ENCODE measurements at places on chromosomes 6 and 20. TPM values are rescaled to one million over a fixed set of nuclear protein-coding genes. Genes with fewer than 3 reads are reported as not detected.

RAMACL gene
- 1.9 TPM for total RNA-seq

DNA sequence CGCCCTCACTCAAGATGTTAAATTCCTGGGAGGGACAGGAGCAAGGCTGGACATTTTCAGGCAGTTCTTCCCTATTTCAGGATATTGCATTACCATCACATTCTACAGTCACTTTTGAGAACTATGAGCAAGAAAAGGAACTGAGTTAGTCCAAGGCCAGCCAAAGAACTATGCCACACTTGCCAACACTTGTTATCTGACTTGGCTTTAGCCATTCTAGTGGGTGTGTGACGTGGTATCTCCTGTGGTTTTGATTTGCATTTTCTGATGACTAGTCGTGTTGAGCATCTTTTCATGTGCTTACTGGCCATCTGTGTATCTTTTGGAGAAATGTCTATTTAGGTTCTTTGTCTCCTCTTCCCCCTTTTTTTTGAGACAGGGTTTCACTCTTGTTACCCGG is 12.0 kb downstream of the XRN2 start:
- DNase-seq = no peak

- no peak for DNase-seq
These were observed 193.5 kb upstream of the CNR1 start for GRCh38 chr6:88359530-88360202.

- no peak for DNase-seq
These were observed 6.0 kb downstream of the CST7 start for GRCh38 chr20:24955045-24955444.

GRCh38 chr6:4039348-4039747 is 39.6 kb downstream of the FAM217A start:
- no peak for DNase-seq

DNA sequence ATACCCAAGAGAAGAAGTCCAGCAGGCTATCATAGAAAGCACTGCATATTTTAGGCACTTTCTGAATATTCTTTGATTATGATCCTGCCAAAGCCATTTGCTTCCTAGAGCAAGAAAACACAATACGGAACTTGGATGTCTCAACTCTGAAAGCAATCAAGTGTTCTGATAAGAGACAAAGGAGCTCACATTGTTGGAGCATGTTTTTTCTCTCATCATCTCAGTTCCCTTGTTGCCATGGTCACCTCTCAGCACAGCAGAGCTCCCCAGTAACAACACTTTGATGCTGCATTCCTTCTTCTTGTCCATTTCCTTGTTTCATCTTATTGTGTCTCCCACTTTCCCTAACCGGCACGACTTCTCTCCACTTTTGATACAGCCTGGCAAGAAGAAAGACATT is 168.7 kb upstream of the FUT9 start:
- DNase-seq = no peak

DNA sequence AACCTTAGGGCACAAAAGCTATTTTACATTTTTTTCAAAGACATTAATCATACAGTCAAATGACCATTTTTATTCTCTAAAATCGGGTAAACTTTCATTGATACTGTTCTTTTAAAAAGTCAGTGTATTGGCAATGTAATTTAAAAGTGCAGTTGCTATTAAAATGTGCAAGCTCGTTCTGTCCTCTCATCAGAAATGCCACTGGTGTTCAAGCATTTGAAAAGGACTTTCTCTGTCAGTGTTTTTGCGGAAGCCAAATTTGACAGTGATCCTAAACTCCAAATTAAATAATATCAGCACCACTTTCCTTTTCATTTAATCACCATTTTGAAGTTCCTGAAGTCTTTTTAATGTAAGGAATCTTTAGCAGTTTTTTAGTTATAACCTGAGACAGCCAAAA is 69.6 kb downstream of the AFG1L start:
- no peak for DNase-seq

UNC5CL gene
- total RNA-seq = 53.7 TPM

PGBD1 gene
- total RNA-seq = 3.0 TPM

GRCh38 chr6:18488004-18488403 is 100.9 kb downstream of the RNF144B start:
- DNase-seq = no peak

SYNE1 gene
- total RNA-seq = 216 TPM

ULBP1 gene
- 0.72 TPM for total RNA-seq

CCM2L gene
- 13.8 TPM for total RNA-seq

KIF6 gene
- 2.9 TPM for total RNA-seq

DNA sequence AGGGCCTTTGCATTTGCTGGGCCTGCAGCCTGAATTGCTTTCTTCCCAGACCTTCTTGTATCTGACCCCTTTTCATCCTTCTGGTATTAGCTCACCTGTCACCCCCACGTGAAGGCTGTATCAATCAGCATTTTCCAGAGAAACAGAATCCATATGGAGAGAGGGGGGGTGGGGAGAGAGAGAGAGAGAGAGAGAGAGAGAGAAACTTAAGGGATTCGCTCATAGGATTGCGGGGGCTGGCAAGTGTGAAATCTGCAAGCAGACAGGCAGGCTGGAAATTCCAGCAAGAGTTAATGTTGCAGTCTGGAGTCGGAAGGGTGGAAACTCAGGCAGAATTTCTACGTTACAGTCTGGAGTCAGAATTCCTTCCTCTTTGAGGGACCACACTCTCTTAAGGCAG is 410.7 kb upstream of the SULF2 start:
- no peak for DNase-seq

SNTA1 gene
- 12.2 TPM for total RNA-seq

ZSCAN23 gene
- 5.5 TPM for total RNA-seq

DNA sequence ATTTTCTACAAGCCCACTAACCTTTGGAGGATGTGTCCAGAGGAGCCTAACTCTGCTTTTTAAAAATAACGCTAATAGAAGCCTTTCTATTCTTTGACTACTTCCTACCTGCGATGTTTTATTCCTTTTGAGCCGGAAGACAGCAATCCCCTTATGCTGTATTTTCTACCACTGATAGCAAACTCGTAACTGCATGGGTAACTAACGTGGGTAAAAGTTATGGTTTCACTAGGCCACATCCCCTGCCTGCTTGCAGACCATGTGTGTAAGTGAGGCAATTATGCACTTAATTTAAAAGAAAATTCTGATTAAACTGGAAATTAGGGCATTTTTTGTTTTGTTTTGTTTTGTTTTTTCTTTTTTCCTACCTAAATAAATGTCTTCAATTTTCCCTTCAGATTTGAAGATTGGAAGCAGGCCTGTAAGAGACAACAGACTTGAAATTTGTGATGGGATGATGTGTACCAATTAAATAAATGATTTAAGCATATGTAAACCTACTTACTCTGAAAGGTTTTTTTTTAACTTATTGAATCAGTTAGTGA is 931 bp downstream of the UFL1 start:
- no peak for DNase-seq

LAMA5 gene
- total RNA-seq = 342 TPM

SMLR1 gene
- total RNA-seq = 0.16 TPM

DNA sequence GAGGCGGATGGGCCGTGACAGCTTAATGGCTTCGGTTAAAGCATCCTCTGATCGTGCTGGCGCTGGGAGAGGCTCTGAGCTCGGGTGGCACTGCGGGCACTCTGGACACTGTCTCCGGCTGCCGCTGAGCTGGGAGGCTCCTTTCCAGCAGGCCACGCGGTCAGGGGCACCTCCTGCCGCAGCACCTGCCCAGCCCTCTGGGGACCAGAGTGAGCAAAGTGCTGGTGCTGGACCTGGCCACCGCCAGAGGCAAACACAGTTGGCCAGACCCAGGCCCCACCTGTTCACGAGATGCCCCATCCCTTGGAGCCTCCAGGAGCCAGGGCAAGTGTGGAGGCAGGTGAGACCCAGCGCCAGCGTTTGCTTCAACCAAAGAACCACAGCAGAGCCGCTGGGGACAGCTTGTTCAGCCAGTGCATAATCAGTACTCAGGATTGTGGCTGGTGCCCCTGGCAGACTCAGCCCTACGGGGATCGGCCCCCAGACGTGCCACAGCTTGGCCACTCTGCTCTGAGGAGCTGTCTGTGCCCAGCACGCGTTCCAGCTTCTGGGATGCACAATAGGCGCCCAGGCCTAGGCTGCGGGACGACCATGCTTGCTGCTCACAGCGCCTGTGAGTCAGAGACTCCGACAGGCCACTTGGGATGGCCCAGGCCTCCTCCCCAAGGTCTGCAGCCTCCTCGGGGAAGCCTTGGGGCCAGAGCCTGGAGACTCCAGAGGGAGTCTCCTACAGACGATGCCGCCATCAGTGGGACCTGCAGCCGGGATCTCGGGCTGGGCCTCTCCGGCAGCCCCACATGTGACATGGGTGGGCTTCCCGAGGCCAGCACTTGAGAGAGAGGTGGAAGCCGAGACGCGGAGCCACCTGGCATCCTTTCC is 38.2 kb upstream of the SLCO4A1 start:
- DNase-seq = no peak
